ENCODE measurements at places on chromosomes 2 and 18. TPM values are rescaled to one million over a fixed set of nuclear protein-coding genes. Genes with fewer than 3 reads are reported as not detected.
A peak's percentile ranks its signal among the peaks of the same experiment; 100 is the strongest.

- peak; percentile 99 for DNase-seq
These were observed 95.3 kb downstream of the CD8B2 start for GRCh38 chr2:106582148-106583143.

DNA sequence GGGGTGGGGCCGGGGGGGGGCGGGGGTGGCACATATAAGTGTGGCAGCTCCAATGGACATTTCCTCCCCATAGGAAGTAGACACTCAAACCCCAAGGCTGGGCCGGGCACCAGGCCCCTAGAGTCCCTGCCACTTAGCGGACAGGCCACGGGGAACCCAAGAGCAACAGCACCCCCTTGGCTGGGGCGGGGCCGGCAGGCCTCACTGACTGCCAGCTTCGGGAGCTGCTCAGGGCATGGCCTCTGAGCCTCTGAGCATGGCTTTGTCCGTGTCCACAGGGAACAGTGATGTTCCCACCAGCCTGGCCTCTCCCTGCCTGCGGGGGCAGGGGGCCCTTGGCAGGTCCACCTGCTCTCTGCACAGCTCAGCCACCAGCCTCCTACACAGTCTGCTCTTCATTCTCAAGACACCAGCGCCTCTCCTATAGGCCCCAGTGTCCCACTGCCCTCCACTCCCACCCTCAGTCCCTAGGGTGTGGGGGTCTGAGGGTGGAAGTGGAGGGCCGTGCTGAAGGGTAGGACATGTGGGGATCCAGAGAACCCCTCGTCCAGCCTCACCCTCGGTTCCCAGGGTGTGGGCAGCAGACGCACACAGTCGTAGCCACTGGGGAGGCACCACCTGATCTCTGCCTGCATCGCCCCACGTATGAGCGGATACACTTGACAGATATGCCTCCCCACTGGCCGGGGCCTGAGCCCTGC lies 106.7 kb downstream of the FAM210A start:
- peak; percentile 66 for DNase-seq

DNA sequence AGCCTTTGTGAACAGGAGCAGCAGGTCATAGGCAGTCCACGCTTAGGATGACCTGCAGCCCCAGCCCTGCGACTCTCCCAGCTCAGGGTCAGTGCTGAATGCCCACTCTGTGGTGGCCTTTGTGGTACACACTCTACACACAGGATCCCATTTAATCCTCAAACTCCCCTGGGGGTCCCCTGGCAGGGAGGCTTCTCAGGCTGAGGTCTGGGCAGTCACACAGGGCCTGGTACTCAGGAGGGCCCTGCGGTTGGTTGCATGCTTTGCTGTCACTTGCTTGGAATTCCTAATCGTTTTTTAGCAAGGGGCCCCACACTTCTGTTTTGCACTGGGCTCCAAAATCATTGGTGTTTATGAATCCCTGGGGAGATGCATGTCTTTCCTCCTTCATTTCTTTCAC lies 113.0 kb downstream of the EML6 start:
- DNase-seq = peak; percentile 42

- DNase-seq = no peak
These were observed 437.7 kb upstream of the HS6ST1 start for GRCh38 chr2:128756365-128756717.

DNA sequence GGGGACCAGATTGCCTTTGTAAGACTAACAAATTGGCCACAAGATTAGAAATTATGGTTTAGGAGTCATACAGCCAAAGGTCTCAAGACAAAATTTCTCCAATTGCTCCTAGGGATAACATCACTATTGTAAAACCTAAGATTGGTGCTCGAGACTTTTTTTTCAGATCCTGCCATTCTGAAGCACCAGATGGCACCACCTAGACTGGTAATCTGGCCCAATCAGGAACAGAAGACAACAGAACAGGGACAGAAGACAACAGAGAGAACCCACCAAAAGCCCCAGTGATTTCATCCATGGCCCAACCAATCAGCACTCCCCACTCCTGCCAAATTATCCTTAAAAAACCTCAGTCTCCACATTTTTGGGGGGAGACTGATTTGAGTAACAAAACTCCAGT lies 66.8 kb downstream of the LINC00305 start:
- no peak for DNase-seq

- no peak for DNase-seq
These were observed 419.9 kb downstream of the NBAS start for GRCh38 chr2:15141211-15141610.

- no peak for DNase-seq
These were observed 88.0 kb downstream of the HNRNPLL start for GRCh38 chr2:38514603-38515154.

DNA sequence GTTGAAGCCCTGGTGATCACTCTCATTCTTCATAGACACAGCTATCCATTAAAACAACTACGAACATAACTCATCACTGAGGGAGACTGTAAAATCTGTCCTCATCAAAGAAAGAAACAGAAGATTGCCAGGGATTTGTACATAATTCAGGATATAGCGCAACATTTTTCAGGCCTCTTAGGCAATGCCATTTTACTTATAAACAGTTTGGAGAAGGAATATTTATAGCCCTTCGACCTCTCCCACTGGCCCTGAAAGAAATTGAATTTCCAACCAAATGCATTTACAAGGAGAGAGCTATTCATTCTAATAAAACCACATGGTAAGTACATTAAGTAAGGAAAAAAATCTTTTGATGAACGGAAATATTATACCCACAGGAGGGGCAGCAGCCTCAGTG lies 295.0 kb downstream of the RAD51AP2 start:
- no peak for DNase-seq

- DNase-seq = no peak
These were observed 36.2 kb upstream of the BMP10 start for GRCh38 chr2:68907232-68907919.

DNA sequence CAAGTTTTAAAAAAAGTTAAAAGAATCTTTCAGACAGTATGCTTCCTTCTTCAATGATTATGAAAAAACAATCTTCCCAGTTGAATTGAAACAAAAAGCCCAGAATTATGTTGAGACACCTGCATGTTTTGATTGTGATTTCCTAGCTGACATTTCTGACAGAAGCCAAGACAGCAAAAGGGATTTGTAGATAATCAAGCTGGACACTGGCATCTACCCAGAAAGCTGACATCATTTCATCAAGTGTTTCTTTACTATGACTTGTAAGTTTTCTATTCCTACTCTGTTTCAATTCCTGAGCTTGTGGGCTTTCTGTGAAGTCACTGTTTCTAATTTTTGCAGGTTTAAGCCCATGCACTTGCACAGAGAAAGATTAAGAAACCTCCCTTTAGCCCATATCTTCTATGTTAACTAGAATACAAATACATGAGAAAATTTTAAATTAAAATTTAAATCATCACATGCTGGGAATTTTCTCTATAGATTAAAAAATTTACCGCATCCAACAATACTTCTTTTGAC lies 82.9 kb upstream of the CCDC85A start:
- no peak for DNase-seq

- no peak for DNase-seq
These were observed 172.6 kb upstream of the STON1 start for GRCh38 chr2:48357351-48357750.

DNA sequence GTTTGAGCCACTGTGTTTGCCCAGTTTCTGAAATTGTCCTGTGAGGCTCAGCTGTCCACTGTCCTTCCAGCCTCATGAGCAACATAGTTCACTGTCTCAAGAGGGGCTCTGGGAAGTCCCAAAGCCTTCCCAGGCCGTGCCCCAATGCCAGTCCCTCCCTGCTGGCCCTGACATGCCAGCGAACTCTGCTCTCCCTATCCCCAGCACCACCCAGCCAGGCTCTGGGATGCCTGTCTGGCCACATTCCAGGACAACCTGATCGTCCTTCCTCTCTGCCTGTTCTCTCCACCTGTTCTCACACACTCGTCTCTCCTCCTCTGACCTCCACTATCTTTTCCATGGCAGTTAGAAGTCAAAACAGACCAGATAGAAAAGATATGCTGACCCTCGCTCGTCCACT lies 278.0 kb upstream of the ID2 start:
- DNase-seq = no peak

DNA sequence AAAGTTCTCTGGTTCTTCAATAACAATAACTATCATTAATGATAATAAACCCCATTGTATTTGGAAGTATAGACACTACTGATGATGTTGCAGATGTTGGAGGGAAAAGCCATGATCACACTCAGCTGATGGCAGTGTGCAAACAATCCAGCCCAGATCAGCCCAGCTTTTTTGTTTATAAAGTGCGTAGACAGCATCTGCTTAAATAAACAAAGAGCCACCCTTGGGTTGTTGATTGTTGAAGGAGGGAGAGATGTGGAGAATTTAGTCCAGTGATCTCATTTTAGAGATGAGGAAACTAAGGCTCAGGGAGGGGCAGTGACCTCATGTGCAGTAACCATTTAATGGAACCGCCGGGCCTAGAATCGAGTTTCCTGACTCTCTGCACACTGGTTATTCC lies 56.0 kb upstream of the MEX3C start:
- no peak for DNase-seq

DNA sequence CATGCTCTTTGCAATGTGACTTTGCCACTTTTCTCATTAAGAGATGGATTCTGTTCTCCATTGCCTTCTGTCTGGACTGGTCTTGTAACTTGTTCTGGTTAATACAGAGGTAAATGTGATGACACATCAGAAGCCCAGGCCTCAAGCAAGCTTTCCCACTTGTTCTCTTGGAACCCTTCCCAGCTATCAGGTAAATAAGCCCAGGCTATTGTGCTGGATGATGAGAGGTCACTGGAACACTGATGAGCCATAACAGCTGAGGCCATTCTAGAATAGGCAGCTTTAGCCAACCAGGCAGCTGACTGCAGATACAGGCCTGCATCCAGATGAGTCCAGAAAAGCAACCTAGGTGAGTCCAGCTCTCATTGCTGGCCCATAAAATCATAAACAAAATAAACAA lies 1007.0 kb upstream of the ACVR2A start:
- no peak for DNase-seq

DNA sequence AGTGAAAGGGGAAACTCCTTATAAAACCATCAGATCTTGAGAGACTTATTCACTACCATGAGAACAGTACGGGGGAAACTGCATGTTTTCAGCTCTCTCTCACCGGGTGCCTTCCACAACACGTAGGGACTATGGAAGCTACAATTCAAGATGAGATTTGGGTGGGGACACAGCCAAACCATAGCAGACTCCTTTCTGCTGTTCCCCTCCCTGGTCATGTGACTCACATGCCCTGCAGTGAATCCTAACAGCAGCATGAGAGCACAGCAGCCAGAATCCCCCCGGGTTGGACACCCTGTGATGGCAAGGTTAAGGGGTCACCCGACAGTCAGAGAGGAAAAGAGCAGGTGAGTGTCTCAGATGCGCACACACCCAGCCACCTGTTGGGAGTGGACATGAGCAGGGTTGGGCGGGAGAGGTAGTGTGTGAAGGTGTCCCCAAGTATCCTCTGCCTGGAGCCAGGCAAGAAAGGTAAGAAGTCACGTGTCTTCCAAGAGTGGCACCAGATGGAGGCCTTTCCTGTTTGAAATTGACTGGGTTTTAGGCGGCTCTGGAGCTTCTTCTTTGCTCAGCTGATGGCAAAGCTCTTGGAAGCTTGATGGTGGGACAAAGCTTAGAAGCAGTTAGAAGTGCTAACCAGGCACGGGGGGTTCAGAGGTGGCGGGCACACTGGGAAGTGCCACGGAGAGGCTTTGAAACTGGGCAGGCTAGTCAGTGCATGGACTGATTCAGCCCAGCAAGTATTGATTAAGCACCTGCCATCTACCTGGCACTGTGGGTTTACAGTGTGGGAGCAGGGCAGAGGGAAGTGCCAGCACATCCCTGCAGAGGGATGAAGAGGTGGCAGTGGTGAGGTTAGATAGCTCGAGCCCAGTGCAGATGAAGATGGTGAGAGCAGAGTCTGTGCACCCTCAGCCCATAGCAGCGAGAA lies 68.7 kb downstream of the RHOB start:
- DNase-seq = peak; percentile 46

- DNase-seq = peak; percentile 91
These were observed 43.5 kb downstream of the CWC22 start for GRCh38 chr2:179963626-179964025.

DNA sequence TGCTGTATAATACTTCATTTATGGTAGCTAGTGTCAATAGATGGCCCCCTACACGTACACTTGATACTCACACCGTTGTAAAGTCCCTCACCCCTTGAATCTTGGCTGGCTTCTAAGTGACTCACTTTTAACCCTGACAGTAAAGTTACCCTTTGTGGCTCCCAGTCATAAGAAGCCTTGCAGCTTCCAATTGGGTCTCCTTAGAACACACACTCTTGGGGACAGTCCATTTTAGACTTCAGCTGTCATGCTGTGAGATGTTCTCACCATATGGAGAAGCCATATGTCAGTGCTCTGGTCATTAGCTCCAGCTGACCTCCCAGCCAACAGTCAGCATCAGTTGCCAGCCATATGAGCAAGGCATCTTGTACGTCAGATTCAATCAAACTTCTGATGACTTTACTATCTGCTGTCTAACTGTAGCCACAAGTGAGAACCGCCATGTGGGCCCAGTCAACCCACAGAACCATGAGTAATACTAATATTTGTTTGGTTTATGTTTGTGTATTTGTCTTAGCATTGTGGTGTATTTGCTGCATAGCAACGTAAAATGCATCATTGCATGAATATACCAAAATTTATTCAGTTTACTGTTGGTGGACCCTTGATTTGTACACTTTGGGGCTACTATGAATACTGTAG lies 68.3 kb downstream of the PTPN4 start:
- DNase-seq = peak; percentile 82

DNA sequence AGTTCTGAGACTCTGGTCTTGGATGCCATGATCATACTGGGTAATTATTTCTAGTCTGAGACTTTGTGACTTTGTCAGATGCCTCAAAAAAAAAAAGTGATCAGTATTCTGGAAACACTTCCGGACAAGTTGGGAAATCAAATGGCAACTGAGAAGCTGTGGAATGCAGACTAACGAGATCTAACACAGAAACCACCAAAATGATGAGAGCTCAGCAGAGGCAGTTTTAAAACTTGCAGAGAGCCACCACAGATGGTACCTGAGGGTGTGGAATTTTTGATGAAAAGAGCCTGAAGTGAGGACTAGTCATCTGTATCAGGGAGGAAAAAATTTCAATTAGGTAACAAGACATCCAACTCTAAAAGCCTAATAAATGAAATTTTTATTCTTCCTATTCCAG lies 5.5 kb upstream of the GPR75 start:
- no peak for DNase-seq

DNA sequence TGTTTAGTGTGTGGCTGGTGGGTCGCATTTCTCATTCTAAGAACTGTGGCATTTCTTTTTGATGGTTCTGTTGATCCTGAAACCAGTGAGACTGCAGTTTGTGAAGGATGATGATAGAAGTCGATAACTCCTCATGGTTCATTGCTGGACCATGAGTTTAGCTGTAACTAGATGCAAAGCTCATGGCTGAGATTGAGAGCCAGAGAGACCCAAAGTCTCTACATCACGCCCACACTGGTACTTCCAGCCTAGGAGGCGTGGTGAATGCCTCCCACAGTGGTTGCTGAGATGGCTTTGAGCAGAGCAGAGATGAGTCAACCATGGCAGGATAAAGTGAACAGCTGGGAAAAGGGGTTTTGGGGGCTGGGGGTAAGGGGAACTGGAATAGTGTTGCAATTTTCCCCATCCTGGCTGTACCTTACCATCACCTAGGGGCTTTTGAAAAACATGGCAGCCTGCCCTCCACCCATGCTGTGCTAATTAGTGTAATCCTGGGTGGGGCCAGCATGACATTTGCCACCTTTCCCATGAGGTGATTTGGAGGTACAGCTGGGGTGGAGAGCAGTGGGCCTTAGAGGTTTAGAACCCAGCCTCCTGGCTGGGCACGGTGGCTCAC lies 24.1 kb downstream of the INPP4A start:
- DNase-seq = peak; percentile 93

RBM45 gene
- total RNA-seq = 19.9 TPM

AMER3 gene
- total RNA-seq = not detected

HOXD11 gene
- total RNA-seq = not detected

EFHD1 gene
- 2.4 TPM for total RNA-seq

CHRND gene
- not detected for total RNA-seq
